NCI-H1092 (cell line): ENCODE measurements at places on chromosomes 3 and 15.

DNA sequence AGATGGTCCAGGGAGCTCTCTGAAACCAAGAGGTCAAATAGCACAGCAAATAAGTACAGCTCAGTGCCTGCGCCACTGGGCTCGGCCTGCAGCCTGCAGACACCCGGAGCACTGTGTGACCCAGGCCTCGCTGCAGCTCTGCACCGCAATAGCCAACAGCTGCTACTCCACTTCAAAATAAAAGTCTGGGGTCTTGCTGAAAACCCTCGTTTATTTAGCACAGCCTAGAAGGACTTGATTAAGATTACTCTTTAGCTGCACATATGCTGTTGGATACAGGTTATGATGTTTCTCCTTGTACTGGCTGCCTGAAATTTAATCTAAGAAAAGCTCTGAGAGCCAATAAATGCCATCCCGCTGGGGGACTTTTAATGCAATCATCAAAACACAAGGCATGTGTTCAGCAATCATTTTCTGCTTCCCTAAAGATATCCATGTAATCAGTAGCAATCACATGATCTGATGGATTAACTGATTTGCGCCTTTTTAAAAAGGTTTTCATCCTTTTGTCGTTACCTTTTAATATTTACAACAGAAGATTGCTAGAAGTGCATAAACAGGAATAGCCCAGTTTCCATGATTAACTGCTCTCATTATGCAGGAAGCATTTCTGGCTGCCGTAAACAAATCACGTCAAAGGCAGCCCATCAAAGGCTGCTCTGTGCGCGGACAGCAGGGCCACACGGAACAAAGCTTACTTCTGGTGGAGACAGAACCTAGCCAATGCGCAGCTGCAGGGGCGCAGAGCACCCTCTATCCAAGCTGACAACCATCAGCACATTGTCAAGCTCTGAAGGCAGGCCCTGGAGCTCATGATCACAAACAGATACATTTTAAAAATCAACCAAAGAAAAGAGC is 58.8 kb downstream of the CLASP2 start:
- peak; percentile 80 for DNase-seq

DNA sequence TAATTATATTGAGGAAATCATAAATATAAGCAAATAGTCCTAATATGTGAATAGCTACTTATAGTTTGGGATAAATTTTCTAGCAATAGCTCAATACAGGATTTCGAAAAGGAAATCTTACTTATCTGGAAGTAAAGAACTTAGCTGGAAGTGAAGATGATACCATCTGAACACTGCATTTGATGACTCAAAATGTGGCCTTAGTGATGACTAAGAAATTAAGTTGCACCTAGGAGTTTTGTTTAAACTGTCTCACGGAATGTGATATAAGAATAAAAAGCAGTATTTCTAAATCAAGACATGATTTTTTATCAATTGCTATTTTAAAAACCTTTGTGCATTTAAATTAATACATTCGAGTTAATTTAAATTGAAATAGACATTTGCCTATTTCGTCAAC is 91.2 kb downstream of the EOMES start:
- DNase-seq, result no peak

DNA sequence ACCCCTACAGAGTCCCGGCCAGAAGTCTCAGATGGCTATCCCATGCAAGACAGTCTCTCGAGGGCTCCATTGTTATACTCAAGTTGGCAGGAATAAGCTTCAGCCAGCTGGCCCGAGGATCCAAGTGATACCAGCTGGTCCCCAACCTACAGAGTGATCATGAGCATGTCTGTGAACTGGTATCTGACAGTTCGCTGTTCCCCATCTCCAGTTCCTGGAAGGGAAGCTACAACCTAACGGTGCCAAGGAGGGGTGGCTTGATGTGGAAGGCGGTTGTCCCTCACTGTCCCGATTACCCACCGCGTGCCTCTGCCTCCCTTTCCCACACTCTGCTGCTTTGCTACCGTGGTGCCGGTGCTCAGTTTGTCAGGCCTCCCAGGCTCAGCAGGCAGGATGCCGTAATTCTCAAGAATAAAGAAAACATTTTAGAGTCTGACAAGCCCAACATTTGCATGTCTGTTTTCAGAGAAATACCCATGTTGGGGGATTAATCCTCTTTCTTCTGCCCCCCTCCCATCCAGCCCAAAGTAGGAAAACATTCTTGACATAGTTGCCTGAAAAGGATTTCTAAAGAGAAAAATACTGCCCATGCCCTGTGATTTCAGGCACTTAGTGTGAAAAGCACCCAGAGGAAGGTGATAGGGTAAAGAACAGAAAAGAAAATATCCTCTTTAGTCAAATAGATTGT is 49.4 kb upstream of the HES1 start:
- no peak for DNase-seq

- no peak for DNase-seq
Observed at GRCh38 chr3:138038725-138039462, 28.9 kb downstream of the CLDN18 start.

- DNase-seq, result no peak
Observed at GRCh38 chr15:75745305-75745704, 32.7 kb upstream of the CSPG4 start.

DNA sequence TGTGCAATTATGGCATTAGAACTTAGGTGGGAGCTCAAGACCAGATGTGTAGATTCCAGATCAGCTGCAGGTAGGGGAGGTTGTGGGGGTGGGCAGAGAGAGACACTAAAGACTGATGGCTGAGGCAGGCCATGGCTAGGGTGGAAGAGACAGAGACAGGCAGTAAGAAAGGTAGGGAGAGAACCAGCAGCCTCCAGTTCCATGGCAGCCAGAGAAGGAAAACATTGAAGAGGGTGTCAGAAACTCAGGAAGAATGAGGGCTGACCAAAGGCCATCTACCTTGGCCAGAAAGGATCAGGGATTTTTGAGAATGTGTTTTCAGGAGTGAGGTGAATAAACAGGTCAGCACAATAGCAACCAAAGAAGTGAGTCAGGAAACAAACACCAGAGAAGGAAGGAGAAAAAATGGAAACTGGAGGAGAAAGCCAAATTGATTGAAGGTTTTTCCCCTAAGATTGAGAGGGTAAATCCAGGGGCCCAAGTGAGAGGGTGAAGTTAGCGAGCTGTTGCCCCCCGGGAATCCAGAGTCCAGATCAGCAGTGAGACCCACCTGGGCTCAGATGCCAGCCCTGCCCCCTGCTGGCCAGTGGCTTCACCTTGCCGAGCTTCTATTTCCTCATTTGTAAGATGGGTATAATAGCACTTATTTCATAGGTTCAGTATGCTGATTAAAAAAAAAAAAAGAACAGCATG is 41.0 kb downstream of the ABHD2 start:
- no peak for DNase-seq

DNA sequence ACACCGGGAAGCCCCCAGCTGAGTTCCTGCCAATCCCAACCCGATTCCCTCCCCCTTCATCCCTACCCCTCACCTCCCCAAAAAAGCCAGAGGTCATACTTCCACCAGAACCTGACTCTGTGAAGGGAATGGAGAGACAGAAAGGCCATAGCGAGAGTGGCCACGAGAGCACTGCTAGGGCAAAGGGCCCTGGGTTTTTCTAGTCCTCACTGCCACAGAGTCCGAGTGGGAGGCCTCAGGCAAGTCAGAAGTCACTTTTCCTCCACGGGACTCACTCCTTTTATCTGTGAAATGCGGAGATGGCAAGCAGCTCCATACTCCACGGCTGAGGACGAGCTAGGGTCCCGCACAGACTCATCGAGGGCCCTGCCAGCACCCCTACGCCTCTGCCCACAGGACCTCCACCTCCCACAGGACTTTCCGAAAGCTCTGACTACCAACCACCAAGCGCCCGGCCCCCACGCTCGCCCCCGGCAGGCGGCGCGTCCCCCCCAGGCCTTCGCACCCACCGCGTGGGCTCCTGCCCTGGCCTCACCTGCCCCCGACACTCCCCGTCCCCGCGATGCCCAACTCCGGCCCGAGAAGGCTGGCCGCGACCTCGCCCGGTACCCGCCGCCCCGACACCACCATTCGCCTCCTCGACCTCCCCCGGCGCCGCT is 792 bp downstream of the ATP13A3 start:
- DNase-seq, result no peak

DNA sequence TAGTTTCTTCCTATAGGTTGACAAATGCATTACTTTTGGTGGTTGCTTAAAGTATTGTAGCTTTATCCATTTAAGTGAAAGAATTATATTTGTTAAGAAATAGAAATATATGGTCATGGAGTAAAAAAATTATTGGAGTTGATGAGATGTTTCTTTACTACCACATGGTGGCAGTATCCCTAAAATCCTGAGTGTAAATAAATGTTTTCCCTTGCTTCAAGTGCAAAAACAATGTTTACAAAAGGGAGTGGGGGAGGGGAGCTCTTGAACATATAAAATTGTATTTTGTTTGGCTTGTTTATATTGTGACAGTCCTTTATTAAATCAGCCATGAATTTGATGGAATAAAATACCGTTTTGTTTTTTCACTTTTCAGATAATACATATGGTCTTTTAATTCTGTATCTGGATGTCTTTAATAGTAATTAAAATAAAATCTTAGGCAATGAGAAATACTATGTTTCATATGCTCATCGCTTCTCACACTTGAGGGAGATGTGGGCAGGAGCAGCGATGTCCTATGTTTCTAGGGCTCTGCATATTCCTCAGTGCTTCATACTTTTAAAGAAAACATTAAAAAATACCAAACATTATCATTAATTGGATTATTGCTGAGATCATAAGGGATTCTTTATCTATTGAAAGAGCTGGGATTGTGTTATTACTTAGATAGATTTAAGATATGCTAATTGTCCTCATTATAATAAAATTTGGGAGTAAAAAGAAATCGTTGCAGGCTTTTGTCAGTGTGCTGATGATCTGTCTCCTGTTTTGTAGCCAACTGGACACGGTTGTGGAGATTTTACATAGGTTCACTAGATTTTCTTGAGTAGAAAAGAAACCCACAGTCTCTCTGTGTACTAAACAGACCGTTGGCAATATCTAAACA is 349.7 kb downstream of the TUSC7 start:
- DNase-seq, result peak; percentile 59

DNA sequence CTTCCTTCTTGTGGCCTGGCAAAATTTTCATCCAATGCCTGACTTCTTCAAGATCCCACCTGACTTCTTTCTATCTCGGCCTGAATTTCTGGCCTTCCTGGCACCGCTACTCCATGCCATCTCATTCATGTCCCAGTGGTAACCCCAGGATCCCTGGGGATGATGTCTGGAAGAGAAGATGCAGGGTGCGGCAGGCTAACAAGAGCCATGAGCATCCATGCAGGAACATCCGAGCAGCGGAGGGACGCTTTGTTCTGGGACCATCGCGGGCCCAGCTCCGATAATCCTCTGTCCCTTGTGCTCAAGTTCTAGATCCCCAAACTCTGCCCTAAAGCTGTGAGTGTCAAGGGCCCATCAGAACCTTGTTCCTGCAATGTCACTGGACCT is 10.9 kb downstream of the MYL3 start:
- no peak for DNase-seq

DNA sequence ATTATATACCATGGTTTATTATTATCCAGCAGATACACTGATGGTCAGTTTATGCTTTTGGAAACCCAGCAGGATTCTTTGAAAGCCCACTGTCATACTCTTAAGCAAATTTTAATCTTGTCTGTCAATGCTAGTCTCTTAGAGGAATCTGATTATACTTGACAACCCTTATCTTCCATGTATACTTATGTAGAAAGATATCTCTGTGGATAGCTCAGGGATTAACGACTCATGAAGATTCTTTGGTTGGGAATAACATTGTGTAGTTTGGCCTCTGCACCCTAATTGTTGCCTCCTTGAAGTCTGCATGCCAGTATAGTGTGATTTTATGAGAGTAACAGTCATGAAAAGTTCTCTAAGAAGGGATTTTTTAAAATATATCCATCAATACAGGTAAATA is 33.0 kb downstream of the FILIP1L start:
- no peak for DNase-seq

GRCh38 chr3:164208821-164209220 is 869.5 kb downstream of the SI start:
- no peak for DNase-seq

- DNase-seq, result no peak
Observed at GRCh38 chr15:68415501-68416157, 16.3 kb downstream of the ITGA11 start.

- DNase-seq, result no peak
Observed at GRCh38 chr15:57285386-57285785, 90.9 kb upstream of the CGNL1 start.

GRCh38 chr3:142849148-142849547 is 39.7 kb downstream of the PCOLCE2 start:
- no peak for DNase-seq

DNA sequence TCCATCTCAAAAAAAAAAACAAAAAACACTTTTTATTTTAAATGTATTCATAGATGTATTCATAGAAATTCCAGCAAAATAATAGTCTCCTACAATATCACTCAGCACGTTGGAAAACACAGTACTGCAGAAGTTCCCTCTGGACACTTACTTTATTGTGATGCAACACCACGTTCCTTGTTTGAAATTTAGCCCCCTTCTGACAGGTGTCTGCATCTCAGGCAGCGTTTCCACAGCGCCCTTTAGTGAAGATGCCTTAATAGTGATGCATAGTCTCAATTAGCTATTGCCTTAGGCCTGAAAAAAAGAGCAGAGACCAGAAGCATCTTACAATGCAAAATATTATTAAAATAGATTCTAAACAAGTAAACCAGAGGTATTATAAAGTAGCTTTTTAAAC is 20.3 kb downstream of the IL12A start:
- no peak for DNase-seq

GRCh38 chr3:52696830-52697631 is 8.6 kb downstream of the GLT8D1 start:
- no peak for DNase-seq

DNA sequence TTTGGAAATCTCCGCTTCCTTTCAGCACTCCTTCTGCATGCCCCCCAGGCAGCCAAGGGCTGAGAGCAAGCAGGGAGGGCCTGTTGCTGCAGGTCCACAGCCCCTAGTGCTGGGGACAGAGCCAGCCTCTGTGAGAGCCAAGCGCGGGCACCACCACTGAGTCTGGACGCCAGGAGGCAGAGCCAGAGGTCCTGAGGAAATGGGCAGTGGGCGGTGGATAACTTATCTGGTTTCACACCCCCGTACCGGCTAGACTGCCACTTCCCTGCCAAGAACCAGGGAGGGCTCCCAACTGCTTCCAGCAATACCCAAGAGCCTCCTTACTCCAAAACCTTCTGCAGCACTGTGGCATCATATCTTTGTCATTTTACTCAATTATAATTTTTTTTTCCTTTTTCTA is 141.6 kb upstream of the IGF1R start:
- no peak for DNase-seq
